SHP77 treated with DMSO at 0.1 percent for 48 hours (cell line): ENCODE measurements at places on chromosomes 2 and 18.

- no peak for DNase-seq
These were observed 165.3 kb downstream of the FTCDNL1 start for GRCh38 chr2:199685669-199686068.

DNA sequence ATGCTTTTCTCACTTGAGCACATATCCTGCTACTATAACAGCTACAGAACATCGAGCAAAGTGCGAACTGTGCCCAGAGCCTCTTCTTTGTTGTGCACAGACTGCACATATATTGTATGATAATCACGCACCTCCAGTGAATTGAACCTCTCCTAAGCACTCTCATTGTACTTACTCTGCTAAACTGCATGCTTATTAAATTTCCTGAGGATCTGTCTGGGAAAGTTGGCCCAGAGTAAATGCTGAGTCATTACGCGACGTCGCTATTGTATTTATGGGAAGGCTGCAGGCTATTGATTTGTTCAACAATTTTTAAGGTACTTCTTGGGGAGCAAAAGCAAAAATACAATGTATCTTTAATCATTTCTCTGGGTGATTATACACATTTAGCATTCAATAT is 399.6 kb upstream of the DSEL start:
- peak; percentile 14 for DNase-seq

GRCh38 chr2:36409935-36410334 is 54.4 kb downstream of the CRIM1 start:
- DNase-seq, result no peak

DNA sequence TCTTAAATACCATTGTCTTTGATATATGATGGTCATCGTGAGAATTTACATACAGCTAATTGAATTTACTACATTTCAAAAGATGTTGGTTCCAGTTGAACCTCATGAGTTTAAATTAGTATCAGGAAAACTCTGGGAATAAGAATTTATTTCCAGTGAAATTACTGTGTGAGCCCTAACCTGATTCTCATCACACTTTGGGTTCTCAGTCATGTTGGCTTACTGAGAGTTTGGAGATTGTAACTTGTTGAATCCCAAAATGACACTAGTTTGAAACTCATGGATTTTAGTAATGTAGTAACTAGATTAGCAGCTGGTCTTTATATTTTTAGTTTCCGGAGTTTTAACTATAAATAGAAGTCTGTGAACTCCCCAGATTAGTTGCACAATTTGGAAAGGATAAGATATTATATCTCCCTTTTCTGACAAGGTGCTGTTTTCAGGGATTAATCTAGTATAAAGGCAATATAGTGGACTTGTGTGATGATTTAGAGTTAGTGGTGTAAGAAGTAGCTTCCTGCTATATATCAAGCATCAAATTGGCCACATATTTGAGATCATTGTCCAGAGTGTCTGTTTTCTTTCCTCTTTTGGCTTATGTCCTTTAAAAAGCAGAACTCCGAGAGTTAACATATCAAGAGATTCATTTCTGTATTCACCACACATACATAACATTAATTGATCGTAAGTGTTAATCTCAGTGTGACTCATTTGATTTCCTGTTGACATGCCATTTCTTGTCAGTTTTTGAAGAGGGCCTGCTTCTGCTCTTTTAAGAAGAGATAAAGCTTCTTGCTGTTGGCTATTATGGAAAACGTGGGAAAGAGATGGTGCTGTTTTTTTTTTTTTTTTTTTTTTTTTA is 15.7 kb downstream of the NDUFV2 start:
- DNase-seq, result no peak
